ENCODE measurements at places on chromosomes 2 and 18.

- peak; percentile 87 for DNase-seq
Observed at GRCh38 chr2:235605312-235606003, 111.6 kb downstream of the AGAP1 start.

- DNase-seq = peak; percentile 48
Observed at GRCh38 chr18:59140302-59140885, 710 bp downstream of the SEC11C start.

GRCh38 chr2:86697551-86698104 is 22.5 kb upstream of the RMND5A start:
- no peak for DNase-seq

DNA sequence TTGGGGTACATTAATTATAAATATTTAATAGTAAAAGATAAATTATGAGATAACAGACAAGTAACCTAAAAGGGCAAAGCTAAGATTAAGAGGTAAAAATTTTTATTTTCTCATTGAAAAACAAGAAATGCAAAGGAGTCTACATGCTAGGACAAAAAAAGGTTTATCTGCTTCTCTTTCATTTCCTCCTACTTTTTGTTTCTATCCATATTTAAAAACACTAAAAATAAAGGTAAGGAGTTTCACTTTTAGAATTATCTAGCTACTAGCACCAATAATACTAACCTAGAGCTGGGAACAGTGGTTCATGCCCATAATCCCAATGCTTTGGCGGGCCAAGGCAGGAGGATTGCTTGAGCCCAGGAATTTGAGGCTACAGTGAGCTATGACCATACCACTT is 1551.7 kb upstream of the SLC39A10 start:
- no peak for DNase-seq

DNA sequence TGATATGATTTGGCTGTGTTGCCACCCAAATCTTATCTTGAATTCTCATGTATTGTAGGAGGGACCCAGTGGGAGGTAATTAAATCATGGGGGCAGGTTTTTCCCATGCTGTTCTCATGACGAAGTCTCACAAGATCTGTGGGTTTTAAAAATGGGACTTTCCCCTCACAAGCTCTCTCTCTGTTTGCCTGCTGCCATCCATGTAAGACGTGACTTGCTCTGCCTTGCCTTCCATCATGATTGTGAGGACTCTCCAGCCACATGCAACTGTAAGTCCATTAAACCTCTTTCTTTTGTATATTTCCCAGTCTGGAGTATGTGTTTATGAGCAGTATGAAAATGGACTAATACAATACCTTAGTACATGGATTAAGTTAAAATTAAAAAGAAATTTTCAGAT is 1094.7 kb upstream of the SLC39A10 start:
- no peak for DNase-seq

GRCh38 chr2:12302691-12303090 is 414.0 kb upstream of the TRIB2 start:
- no peak for DNase-seq

GRCh38 chr18:2655178-2655953 is at the start of gene SMCHD1:
Gene SMCHD1 (plus strand): TSS chr18:2655726. CDS start chr18:2656076, 350 bp downstream.
- peak; percentile 83 for DNase-seq

DNA sequence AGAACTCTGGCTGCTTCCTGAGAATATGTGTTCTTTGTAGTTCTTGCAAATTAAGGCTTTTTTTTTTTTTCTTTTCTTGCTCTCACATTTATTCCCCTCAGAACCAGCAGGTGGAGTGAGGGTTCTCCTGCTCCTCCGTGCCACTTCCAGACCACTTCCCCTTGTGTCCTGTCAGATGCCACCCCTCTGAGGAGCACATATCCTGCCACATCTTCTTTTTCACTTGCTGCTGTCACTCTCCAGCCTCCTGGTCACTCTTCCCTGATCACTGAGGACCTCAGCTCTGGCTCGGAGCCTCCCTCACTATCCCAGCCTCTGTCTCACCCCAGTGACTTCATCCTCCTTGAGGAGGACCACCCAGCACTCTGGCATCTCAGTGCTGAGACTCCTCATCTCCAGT is 100.5 kb downstream of the TACR1 start:
- DNase-seq = peak; percentile 4

DNA sequence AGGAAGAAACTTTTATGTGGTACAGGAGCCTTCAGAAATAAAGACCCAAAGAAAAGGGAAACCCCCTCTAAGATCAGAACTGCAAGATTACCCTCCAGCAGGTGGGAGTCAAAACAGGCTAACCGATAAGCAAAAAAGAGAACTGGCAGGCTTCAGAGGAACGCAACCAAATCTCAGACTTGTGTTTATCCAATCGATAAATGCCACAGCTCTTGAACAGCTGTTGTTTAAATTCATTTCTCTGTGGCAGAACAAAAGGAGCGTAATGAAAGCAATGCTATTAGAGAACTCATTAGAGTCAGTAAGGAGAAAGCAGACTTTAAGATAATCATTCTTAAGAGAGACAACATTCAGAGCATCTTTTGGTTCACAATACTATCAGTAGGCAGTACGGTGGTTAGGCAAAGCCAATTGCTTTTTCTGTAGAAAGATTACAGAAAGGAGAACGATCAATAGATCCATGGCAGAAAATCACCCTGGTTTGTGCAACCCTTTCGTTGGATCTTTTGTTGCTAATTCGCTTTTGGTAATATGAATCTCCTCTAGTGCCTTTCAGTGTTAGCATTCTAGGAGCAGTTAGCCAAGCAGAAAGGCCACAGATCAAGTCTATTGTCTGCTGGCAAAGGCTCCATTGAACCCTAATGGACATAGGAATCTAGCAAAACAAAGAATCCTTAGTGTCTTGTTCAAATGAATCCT is 476.4 kb upstream of the CHST9 start:
- no peak for DNase-seq

DNA sequence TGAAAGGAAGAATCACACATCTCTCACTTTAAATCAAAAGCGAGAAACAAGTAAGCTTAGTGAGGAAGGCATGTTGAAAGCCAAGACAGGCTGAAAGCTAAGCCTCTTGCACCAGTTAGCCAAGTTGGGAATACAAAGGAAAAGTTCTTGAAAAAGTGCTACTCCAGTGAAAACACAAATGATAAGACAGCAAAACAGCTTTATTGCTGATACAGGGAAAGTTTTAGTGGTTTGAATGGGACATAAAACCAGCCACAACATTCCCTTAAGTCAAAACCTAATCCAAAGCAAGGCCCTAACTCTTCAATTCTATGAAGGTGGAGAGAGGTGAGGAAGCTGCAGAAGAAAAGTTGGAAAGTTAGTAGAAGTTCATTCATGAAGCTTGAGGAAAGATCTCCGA is 28.0 kb downstream of the LIMS1 start:
- no peak for DNase-seq

DNA sequence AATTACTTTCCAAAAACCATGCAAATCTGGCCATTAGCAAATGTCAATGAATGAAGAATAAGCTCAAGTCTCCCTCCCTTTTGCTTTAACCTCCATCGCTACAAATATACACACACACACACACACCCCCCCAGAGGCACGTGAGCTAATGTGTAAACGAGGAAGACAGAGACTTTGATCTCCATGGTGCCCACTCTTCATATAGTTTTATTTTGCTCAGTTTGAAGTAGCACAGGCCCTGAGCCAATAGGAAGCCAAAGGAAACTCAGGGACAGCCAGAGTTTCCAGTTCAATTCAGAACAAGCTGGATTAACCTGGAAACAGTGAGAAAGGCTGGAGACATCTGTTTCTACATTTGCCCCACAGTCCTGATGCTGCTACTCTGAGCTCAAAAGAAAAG is 248.4 kb upstream of the MEIS1 start:
- DNase-seq = no peak

DNA sequence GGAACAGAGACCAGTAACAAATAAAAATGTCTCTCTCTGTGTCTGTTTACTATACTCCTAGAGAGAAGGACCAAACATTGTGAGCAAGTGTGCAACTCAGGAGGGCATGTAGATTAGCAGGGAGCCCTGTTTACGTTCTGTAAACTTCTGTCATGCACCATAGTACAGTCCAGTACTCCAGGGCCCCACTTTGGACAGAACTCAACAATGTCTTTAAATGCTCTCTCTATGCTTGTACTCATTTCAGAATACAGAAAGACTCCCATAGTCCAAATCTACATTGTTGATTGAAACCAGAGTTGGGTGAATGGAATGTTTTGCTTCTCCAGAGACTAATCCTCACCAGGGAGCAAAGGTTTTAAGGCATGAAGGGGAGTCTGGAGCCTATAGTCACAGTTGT is 934.8 kb downstream of the NRXN1 start:
- DNase-seq = no peak

DNA sequence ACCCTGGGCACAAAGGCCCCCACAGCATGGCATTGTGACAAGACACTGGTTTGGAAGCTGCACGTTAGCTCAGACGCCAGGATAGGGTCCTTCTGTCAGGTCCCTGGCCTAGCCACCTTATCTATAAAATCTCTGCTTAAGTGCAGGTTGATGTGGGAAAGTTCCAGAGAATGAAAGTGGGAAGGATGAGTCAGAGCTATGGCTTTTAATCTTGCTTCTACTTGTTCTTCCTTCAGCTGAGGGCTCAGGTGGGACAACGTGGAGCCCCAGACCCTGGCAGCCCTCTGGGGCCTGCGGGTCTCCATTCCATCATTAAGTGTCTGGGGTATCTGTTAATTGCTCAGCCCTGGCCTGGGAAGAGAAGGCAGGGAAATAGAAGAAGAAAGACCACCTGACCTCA is 64.5 kb downstream of the CELF4 start:
- DNase-seq = peak; percentile 37

DNA sequence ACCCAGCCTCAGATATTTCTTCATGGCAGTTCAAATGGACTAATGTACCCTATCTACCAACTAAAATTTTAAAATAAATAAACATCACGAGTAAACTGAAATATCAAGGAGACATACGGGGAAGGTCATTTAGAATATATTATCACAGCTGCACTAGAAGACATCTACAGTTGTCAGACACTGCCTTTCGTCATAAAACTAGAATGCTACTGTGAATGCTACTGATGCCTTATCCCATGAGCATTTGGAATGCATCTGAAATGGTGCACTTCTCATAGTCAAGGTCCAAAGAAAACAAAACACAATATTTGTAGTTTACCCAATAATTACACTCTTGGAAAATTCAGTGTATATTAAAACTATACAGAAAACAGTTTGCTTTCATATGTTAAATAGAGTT is 165.2 kb downstream of the MREG start:
- no peak for DNase-seq

Measured in mammary epithelial cell (primary cell).